ENCODE measurements at places on chromosomes 12 and 14.

DNA sequence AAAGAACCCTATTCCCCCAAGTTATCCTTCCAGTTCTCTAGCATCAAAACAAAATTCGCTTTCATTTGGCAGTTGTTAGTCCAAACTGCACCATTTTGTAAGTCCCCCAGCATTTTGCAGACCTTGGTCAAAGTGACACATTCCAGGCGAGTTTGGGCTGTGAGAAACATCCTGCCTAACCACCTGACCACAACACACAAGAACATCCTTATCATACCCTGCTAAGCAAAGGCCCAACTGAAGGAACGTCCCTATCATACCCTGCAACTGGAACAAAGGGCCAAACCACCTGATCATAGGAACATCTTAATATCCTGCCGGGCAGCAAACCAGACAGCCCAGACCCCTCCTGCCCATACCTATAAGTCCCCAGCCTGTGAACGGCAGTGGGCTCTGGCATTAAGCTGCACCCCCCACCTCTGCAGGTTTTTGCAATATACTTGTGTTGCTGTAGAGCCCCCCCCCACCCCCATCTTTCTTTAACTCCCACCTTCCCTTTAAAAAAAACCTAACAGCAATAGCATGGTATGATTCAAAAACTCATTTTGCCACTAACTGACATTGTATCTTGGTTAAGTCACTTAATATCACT is 2.7 kb downstream of the PCNX4 start:
- no peak for DNase-seq

GRCh38 chr12:509500-509899 is 49.8 kb downstream of the B4GALNT3 start:
- peak; percentile 46 for DNase-seq

DNA sequence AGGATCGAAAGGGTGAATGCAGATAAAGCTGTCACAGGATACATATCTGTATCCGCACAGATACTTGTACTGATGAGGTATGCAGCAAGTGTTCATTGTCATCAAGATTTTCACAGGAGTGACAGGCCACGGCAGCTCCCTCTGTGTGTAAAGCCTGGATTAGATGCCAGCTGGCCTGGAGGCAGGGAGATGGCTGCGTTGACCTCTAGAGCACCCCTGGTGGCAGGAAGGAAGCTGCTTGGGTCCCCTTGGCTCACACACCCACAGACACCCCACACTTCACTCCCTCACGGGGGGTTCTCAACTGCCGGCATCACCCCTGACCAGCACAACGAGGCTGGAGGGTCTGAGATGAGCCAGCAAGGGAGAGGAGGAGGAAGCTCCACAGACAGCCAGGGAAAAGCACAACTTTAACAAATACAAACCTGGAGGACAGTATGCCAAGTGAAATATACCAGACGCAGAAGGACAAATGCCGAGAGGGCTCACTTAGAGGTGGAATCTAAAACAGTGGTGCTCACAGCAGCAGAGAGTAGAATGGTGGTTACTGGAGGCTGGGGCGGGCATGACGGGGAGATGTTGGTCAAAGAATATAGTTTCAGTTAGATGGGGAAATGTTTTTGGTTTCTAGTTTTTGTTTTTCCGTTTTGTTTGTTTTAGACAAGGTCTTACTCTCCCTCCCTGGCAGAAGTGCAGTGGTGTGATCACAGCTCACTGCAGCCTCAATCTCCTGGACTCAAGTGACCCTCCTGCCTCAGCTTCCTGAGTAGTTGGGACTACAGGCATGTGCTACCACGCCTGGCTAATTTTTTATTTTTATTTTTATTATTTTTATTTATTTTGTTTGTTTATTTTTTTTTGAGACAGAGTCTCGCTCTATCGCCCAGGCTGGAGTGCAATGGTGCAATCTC is 45.7 kb downstream of the TEAD4 start:
- no peak for DNase-seq

DNA sequence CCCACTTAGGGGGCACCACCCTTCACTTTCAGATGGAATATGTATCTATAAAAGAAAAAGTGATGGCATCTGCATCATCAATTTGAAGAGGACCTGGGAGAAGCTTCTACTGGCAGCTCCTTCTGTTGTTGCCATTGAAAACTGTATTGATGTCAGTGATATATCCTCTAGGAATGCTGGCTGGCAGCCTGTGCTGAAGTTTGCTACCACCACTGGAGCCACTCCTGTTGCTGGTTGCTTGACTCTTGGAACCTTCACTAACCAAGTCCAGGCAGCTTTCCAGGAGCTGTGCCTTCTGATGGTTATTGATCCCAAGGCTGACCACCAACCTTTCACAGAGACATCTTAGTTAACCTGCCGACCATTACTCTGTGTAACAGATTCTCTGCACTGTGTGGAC is 44.7 kb downstream of the RIMKLB start:
- DNase-seq: no peak

DNA sequence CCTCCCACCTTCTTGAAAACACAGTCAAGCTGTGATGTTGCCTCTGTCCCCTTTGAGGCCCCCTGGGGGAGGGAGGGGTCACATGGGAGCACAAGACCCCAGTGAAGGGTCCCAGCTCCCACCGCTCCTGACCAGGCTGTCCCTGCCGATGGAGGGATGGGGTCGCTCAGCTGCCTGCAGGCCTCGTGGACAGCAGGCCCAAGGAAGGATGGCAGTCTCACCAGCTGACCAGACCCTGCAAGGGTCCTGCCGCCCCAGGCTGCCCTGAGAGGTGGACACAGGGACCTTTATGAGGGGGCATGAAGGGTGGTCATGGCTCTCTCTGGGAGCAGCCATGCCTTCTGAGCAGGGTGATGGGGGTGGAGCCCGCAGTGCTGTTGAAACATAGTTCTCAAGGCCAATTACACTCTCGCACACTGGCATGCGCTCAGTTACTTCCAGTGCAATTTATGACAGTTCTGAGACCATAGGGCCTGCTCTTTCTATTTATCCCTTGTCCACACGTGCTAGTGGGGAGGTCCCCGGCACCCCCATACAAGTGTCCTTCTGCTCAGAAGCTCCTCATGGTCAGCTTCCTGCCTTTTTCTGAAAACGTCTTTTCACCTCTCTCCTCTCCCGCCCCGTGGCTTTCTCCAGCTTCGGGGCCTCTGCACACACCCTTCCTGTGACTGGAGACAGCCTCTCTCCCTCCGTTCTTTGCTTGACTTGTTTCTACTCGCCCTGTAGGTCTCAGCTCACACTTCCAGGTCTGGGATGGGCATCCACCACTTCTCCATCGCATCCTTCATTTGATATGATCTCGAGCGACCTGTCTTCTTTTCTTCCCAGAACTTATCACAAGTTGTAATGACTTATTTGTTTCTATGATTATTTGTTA is 313.1 kb downstream of the ADGRD1 start:
- DNase-seq: no peak

- DNase-seq: no peak
Observed at GRCh38 chr14:65206448-65207096, 104.3 kb upstream of the MAX start.

- DNase-seq: peak; percentile 80
Observed at GRCh38 chr14:77738559-77739250, 22.3 kb downstream of the SNW1 start.

GRCh38 chr12:75660107-75660530 is 148.7 kb upstream of the KRR1 start:
- DNase-seq: no peak

GRCh38 chr14:94062344-94062940 is 18.6 kb downstream of the DDX24 start:
- no peak for DNase-seq

DNA sequence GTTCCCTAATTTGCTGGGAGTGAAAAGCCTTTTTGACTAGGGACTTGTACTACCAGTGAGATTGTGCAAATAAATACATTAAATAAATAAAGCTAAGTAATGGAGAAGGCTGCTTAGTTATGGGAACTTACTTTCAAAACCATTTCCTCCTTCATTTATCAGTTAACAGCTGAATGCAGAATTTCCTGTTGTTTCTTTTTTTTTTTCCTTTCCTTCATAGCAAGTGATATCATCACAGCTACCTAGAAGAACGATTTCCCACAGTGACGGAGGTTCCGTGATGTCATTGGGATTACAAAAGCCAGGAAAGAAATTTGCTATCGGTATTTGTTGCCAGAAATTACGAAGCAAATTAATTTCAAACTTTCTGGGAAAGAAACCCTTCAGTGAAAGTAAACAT is 42.1 kb upstream of the SOCS2 start:
- DNase-seq: peak; percentile 26

GRCh38 chr12:99235381-99235780 is 412.2 kb upstream of the GARIN6 start:
- no peak for DNase-seq

- DNase-seq: no peak
Observed at GRCh38 chr14:94517641-94518257, 8.5 kb upstream of the SERPINA12 start.

GRCh38 chr12:117282490-117282889 is 78.9 kb downstream of the NOS1 start:
- no peak for DNase-seq

GRCh38 chr12:47742253-47742825 is 16.3 kb downstream of the RAPGEF3 start:
- DNase-seq: no peak

GRCh38 chr12:22272335-22273151 is 62.0 kb downstream of the ST8SIA1 start:
- no peak for DNase-seq

- no peak for DNase-seq
Observed at GRCh38 chr12:59578254-59578653, 17.6 kb upstream of the SLC16A7 start.

GRCh38 chr14:89032086-89032649 is 207.7 kb downstream of the TTC8 start:
- DNase-seq: no peak

DNA sequence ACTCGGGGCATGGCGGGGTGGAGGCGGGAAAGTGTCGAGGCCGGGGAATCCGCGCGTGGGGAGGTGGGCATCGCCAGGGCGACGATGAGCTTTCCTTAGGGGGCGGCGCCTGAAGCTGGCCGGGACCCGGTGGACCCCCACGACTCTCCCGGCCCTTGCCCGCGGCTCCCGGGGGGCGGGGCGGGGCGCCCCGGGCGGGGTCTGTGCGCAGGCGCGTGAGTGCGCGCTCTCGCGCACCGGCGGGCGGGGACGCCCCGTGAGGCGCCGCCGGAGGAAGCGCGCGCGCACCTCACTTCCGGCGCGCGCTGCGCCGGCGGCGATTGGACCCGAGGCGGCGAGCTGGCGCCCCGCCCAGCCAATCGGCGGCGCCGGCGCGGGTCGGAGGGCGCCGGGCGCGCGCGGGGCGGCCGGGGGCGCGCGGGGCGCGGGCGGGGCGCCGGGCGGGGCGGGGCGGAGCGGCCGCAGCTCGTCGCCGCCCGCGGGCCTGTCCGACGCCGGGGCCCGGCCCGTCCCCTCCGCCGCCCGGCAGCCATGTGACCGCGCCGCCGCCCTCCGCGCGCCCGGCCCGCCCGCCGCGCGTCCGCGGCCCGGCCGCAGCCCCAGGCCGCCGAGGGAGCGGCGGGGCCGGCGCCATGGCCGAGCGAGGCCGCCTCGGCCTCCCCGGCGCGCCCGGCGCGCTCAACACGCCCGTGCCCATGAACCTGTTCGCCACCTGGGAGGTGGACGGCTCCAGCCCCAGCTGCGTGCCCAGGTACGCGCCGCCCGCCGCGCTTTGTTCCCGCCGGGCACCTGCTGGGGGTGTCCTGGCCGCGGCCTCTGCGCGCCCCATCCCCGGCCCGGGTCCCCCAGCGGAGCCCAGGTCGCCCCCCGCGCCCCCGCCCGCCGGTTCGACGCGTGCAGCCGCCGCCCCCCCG is at the start of gene PACS2:
TSS of gene PACS2 (plus strand) at position 462 of the 914 bp plus-strand sequence. CDS start at position 633, 171 bp downstream.
- DNase-seq: peak; percentile 36

- DNase-seq: no peak
Observed at GRCh38 chr12:124283326-124283725, 11.6 kb upstream of the RFLNA start.

DNA sequence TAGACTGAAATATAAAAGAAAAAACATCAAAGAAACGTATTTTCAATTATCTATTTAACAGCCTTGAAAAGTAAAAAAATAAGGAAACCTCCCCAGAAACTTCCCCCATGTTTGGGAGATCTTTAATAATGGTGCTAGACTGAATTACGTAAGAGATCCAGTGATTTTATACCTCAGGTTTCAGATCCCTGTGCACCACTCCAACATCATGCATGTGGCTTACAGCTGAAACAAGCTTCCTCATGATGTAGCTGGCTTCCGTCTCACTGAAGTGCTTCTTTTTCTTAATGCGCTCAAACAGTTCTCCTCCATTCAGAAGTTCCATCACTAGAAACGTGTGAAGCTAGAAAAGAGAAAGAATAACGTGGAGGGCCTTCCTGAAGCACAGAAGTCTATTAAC is 78.0 kb upstream of the TTC7B start:
- no peak for DNase-seq

- no peak for DNase-seq
Observed at GRCh38 chr12:32906399-32907165, 10.0 kb upstream of the PKP2 start.

DNA sequence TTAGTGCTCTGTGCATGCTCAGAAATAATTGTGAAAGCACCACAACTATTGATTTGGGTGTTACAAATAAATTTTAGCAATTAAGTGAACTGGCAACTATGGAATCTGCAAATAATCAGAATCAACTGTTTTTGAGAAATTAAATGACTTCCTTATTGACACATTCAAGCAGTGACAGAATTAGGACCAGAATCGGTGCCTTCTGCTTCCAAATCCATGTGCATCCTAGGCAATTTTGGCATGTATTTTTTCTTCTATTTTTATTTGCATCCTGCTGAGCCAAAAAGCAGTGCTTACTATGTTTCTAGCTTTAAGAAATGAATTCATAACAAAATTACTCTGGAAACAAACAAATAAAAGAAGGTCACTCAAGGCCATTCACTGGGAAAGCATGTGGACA is 408.2 kb downstream of the GXYLT1 start:
- no peak for DNase-seq

DNA sequence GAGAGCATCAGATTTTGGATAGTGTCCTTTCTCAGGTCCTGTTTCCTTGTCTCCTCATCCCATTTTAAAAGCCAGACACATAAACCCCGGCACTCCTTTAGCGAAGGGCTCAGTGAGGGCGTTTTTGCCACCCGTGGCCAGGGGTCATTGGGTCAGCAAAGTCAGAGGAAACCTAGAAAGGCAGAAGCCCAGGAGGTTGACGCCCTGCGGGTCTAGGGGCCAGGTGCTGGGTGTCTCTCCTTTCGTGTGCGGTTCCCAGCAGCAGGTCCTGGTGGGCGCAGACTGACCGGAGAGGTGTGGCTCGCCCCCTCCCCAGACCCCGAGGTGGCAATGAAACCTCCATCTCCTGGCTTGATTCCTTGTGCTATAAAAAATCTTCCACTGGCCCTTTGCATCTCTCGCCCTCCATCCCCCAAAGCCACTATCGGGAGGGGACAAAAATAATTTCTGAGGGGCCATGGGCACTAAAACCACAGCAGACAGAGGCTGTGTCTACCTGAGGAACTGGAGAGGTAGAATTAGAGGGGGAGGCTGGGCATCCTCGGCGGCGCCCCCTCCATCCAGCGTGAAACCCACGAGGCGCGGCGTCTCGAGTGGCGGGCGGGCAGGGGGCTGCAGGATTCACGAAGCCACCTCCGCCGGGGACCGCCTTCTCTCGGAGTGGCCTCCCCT is 858 bp upstream of the FRMD6 start:
- no peak for DNase-seq

- no peak for DNase-seq
Observed at GRCh38 chr12:23197266-23197665, 572.3 kb downstream of the ETNK1 start.

All from pulmonary artery endothelial cell (primary cell).